ENCODE measurements at places on chromosomes 1 and 21.

DNA sequence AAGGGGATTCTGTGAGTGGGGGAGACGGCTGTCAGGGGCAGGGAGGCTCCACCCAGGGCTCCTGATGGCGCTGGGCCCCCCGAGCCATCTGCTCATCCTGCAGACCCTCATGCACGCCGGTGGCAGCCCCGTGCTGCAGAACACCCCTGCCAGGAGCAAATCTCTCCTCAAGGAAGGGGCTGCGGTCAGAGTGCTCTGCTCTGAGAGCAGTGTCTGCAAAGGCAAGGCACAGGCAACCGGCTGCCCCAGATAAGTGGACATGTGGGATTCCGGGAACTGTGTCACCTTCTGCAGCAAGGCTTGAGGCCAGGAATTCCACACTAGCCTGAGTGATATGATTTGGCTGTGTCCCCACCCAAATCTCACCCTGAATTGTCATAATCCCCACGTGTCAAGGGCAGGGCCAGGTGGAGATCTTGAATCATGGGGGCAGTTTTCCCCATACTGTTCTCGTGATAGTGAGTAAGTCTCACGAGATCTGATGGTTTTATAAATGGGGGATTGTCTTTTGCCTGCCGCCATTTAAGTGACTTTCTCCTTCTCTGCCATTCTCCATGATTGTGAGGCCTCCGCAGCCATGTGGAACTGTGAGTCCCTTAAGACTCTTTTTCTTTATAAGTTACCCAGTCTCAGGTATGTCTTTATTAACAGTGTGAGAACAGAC lies 101.0 kb downstream of the PDE9A start:
- no peak for DNase-seq

DNA sequence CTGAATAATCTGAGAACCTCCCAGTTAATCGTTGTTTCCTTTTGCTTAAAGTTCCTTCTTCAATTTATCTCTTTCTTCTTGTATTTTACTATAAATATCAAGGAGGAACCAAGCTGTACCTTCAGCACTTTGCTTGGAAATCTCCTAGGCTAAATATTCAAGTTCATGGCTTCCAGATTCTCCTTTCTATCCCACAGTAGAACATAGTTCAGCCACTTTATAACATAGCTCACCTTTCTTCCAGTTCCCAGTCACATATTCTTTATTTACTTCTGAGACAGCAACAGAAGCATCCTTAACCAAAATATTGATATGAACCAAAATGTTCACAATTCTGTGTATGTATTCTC lies 11.0 kb downstream of the ZMYM4 start:
- DNase-seq, result no peak

- DNase-seq, result no peak
Measured at GRCh38 chr21:35579520-35580293, 480.6 kb downstream of the SETD4 start.

GRCh38 chr1:31714442-31715086 lies 10.7 kb upstream of the COL16A1 start:
- peak; percentile 61 for DNase-seq

DNA sequence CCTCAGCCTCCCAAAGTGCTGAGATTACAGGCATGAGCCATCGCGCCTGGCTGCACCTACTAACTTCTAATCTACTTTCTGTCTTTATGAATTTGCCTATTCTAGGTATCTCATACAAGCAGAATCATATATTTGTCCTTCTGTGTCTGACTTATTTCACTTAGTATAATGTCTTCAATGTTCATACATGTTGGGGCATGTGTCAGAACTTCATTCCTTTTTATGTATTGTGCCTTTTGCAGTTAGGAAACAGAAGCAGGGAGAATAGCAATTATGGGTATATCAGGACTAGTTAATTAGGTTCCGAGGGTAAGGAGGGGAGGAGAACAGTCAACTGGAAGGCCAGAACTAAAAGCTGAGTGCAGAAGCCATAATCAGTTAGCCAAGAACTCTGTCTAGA lies 18.0 kb upstream of the NIBAN1 start:
- no peak for DNase-seq

DNA sequence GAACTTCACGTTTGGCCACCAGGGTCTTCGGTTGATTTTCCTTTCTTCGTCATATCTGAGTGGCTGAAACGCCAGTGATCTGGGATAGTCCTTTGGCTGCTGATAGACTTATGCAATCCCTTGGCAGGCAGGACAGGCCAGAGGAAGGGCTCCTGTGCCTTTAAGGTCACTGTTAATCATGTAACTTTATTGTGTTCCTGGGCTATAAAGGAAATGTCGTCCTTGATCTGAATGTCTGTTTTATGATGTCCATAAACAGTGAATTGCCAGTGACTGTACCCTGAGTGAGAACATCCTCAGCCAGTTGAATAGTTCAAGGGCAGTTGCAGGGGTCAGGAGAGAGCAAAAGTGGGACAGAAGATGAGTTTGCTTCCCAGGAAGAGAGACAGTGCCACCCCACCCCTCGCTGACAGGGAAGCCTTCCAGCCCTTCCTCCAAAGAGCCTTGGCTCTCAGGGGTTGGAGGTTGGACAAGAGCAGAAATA lies 68.0 kb downstream of the PDE9A start:
- DNase-seq, result no peak

DNA sequence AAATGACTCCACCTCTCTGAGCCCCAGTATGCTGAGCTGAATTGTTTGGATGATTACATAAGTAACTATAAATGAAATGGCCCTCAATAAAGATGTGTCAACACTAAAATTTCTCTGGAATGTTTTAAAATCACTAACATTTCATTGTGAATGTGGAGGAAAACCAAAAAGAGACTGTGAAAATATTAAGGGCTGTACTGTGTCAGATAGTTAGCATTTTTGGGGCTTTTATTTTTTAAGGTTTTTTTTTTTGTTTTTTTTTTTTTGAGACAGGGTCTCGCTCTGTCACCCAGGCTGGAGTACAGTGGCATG lies 6.3 kb downstream of the MYOC start:
- no peak for DNase-seq

DNA sequence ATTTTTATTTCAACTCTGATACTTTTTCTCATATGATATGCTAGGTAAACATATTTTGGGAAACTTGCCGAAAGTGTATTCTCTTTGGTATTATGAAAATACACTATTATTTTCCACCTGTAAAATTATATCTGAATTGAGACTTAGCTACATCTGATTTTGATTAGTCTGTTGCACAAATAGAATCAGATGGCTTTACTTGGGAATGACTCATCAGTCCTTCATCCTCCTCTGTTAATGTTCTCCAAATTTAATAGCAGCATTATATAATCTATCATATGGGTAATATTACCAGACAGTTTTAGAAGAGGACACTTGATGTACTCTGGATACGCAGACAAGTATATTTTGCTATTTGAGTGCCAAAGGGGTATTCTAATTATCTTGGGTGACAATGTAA lies 245.3 kb downstream of the CTH start:
- no peak for DNase-seq

- DNase-seq, result no peak
Measured at GRCh38 chr1:118042501-118042900, 113.0 kb downstream of the WDR3 start.

DNA sequence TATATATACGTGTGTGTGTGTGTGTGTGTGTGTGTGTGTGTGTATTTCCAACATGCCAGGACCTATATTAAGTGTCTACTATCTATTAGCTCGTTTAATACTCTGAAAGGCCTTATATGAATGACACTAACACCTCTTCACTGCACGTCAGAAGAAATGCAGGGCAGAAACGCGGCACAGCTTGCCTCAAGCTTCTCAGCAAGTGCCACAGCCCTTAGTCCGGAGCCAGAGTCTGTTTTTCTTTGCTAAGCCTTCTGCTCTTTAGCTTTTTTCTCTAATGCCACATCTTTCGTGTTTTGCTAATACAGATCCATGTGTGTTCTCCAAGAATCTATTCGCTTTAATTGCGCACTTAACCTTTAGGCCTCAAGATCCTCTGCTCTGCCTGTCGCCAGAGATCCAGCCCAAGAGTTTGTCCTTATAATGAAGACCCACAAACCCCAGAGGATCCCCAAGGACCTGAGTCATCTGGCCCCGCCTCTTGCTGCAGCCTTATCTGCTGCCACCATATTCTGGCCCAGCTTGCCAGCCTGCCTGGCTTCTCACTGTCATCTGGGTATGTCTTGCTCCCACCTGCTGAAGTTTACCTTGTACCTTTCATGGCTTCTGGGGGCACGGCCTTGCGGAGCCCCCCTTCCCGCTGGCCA lies 2.0 kb upstream of the TRIM58 start:
- no peak for DNase-seq

DNA sequence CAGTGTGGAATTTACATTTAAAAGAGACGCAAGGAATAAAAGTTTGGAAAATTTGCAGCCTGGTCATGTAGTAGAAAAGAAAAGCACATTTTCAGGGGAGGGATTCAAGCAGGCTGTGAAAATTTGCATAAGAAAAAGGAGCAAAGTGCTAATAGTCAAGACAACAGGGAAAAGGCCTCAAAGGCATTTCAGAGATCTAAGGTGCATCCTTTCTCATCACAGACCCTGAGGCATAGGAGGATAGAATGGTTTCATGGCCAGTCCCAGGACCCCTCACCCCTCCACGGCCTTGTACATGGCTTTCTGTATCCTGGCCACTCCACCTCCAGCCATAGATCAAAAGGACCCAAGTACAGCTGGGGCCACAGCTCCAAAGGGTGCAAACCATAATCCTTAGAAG lies 380.5 kb upstream of the BRINP3 start:
- no peak for DNase-seq

GRCh38 chr1:230208619-230209261 lies 141.7 kb downstream of the GALNT2 start:
- DNase-seq, result no peak

DNA sequence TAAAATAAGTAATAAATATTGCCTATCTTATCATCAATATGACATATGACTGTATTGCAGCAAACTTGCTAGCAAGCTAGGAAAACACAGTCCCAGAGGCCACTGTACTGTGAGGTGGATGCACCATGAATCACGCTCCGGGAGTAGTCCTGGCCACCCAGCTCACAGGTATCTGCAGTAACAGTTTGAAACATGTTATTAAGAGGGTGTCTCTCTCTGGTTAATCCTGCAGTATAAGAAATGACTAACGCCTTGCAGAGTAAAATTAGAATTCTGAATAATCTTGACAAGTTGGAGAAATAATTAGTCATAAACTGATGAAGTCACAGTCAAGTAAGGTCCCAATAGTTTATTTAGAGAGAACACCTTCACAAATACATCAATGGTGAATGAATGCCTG lies 34.0 kb upstream of the DPT start:
- DNase-seq, result no peak

DNA sequence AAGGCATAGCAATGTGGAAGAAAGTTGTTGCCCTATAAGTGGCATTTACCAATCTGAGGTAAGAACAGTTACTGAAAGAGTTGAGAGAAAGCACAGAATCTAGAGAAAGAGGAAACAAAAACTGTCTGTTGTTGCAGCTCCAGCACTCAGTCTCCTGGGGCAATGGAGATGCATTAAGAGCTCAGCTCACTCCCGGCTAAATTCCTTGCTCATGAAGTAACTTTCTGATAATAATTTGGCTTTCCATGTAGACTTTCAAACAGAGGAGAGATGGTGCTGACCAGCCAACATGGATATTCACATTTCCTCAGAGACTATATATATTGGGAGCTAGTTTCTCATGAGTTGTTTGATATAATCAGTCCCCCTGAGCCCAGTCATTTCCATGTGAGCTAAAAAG lies 135.3 kb downstream of the GDAP2 start:
- DNase-seq, result peak; percentile 61

- DNase-seq, result no peak
Measured at GRCh38 chr1:201175820-201176500, 14.7 kb upstream of the IGFN1 start.

DNA sequence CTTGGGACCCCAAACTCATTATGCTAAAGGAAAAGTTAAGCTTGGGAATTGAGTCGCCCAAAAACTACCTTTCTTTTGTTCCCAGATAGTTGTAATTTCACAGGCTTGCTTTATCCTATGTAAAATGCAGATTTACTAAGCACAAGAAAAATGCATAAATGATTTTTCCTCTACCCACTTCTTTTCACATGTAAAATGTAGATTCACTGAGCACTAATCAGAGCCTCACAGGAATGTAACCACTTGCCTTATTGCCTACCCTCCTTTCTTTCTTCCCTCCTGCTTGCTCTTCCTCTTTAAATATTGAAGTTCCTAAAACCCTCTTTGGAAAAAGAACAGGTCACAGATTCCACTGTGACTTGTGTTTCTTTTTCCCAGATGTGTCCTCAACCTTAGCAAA lies 18.3 kb downstream of the CAPN8 start:
- no peak for DNase-seq

DNA sequence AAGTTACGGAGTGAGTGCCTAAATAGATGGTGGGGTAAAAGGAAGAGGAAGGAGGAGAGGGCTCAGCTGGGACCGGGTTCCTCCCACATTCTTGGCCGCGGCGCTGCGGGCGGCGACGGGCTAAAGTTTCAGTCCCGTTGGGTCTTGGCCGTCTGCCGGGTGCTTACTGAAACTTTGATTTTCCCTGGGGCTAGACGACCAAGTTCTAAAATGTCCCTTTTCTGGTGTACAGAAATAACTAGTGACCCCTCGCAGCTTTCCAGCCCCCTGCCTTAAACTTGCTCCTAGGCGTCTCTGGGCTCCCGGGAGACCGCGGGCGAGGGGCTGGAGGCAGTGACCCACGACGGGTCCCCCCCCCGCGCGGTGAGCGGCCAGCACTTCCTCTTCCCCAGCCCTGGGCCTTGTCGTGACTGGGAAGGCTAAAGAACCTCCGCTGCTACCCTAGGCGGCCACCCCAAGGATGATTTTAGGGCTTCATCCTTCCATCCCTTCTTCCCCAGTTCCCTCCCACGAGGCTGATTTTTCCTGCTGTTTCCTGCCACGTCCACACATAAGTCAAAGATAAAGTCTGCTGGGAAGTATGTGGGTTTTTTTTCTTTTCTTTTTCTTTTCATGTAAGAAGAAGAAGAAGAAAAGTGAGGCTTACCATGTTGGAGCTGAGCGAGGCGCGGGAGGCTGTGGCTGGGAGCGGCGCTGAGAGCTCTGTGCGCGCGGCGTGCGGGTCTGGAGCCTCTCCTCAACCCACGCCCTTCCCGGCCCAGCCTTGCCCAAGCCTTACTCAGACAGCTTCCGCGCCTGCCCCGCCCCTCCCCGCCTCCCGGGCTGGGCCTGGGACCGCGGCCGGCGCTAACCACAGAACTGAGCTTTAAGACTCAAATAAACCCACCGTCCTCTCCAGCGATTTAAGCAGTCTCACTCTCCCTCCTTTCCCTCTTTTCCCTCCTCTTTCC lies at the start of gene S100A11:
Gene S100A11 (minus strand): TSS at position 738 of the 950 bp plus-strand sequence. CDS start 89 bp downstream, at position 649.
- DNase-seq, result peak; percentile 78

DNA sequence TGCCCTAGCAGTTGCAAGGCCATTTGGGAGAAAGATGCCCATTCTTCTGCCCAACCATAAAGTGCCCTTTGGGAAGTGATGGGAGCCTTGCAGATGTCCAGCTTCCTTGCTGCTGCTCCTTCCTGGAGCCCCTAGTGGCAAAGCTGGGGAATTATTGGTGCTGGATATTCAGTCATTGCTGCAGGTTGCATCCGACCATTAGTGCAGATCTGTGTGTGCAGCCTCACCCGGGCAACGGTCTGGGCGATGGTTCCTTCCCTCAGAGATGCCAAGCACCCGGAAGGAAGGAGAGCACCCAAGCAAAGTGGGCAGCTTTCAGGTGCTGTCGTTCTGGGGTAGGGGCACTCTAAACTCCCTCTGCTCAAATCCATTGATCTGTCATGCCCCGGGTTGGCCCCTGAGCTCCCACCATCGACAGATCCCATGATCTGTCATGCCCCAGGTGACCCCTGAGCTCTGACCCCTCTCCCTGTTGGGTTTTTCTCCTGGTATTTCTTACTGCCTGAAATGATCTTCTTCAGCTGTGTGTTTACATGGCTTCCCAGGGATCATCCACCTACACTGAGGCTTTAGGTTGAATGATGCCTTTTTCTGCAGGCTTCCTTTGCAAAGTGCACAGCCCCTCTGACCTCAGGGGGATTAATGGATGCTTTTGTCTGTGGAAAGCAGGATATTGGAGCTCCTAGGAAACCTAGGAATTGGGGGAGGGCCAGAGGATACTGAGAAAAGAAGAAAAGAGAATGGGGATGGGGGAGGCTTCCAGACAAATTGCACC lies 467.5 kb downstream of the PTPRU start:
- DNase-seq, result no peak
